ENCODE measurements at places on chromosomes 3 and 15.

DNA sequence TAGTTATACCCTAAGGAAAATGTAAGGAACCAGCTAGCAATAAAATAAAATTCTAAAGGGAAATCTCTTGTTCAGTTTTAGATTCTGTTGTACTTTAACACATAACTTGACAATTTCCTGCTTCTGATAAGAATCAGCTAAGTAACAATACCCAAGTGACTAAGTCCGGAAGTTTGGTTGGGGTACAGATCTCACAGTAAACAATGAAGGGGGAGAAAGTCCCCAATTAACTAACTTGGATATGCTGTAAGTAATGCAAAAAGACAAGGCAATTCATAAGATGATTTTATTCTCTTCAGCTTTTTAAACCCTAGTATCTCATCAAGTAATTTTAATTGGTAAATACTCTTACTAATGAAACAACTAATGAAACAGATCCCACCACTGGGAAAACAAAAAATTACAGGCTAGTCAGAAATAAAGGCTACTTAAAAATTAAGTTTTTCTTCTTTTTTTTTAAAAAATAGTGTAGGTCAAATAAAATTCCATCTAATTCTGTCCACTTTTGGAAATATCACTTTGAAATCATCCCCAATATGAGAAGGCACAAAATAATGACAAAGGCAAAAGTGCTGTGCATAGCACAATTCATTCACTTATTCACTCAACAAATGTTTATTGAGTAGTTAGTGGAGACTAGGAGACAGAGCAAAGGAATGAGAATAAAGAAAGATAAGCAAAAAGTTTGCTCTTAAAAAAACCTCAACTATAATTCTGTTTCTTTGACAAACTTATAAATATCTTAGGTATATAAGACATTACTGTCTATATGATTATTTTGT lies 37.8 kb upstream of the IL20RB start:
- DNase-seq = no peak

DNA sequence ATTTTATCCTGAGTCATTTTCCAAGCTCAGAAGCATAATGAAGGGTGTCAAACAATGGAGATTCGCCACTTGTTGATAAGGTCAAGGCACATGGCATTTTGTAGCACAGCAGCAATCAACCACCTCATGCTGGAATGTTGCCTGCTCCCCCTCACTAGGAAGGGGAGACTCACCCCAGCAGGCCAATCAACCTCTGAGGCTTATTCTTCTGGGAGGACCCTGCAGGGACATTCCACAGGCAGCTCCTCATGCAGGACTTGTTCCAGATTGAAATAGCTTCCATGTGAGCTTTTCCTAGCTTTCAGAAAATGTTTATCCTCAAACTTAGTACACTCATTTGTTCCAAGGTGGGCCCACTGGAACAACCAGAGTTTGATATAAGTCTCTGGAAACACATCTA lies 77.6 kb downstream of the SSR3 start:
- no peak for DNase-seq

DNA sequence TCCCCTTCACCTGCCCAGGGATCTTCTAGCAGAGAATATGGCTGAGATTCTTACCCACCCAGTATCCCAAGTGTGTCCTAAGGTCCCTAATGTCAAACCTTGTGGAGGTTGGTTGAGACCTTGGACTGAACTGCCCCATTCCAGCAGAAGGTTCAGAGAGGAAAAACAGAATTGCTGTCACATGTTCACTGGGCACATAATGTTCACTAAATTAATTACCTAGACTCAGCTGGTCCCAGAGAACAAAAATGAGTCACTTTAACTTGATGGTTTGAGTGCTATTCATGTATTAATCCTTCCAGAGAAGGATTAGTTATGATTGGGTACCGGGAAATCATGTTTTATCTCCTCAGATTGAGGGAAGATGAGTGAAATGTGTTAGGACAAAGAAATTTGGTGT lies 171.3 kb upstream of the GADL1 start:
- no peak for DNase-seq

- no peak for DNase-seq
Observed at GRCh38 chr3:143975554-143976152, 4.0 kb downstream of the DIPK2A start.

DNA sequence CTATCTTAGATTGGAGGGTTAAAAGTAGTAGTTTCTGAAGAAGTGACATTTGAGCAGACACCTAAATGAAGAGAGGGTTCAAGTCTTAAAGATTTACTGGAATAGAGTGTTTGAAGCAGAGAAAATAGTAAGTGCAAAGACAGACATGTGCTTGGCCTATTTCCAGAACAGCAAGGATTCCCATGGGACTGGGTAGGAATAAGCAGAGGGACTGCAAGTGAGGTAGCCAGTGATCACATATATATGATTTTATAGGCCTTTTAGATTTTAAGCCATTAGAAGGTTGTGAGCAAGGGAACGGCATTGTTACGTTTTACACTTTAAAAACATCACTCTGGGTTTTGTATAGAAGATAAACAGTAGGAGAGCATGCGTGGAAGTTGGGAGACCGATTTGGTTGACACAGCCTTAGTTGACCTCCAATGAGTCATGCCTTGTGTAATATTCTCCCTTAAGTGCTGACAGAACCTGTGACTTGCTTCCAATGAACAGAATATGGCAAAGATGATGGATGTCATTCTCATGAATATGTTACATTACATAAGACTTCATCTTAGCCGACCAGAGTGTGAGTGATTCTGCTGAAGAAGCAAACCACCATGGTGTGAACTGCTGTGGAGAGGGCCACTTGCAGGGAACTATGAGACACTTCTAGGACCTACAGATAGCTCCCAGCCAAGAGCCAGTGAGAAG lies 37.1 kb upstream of the SLC4A7 start:
- DNase-seq = no peak

Data from stimulated activated CD8-positive, alpha-beta memory T cell treated with anti-CD3 and anti-CD28 coated beads, Interleukin-15, amount 100 ng/mL, for 48 hours (primary cell).